A549 treated with dexamethasone at 1 μM for 4 hours (cell line): ENCODE measurements at places on chromosomes 1 and 21. TPM values are rescaled to one million over a fixed set of nuclear protein-coding genes. Genes with fewer than 3 reads are reported as not detected.

Gene TAS1R1
- not detected in 5 replicates for total RNA-seq

Gene LCE1C
- total RNA-seq = 0.14 TPM in 1 of 5 replicates, not detected in the others

Gene RXRG
- total RNA-seq = 0.05 to 0.08 TPM (median 0.06 TPM) in 3 of 5 replicates, not detected in the others

Gene AIRE
- not detected in 5 replicates for total RNA-seq

Gene ANGPTL3
- total RNA-seq = not detected in 5 replicates

Gene CLDN14
- 0.07 TPM in 1 of 5 replicates, not detected in the others for total RNA-seq

Gene ELF3
- 101 to 133 TPM (median 107 TPM) in 5 replicates for total RNA-seq

Gene E2F2
- total RNA-seq = 2.2 to 3.3 TPM (median 2.9 TPM) in 5 replicates

Gene FAM78B
- total RNA-seq = 0.12 to 0.50 TPM (median 0.40 TPM) in 5 replicates

Gene CRABP2
- 7.2 to 11.0 TPM (median 8.9 TPM) in 5 replicates for total RNA-seq

Gene WDR3
- 25.9 to 37.1 TPM (median 35.2 TPM) in 5 replicates for total RNA-seq

Gene PIGR
- not detected in 5 replicates for total RNA-seq

Gene RPL22
- total RNA-seq = 375 to 474 TPM (median 408 TPM) in 5 replicates

Gene GJC2
- total RNA-seq = 0.14 to 0.47 TPM (median 0.27 TPM) in 5 replicates

Gene C2CD2
- total RNA-seq = 5.7 to 8.3 TPM (median 7.1 TPM) in 5 replicates

Gene IL24
- 0.25 to 0.50 TPM (median 0.39 TPM) in 5 replicates for total RNA-seq

Gene HAO2
- not detected in 5 replicates for total RNA-seq

Gene NR5A2
- 2.2 to 4.3 TPM (median 3.9 TPM) in 5 replicates for total RNA-seq

Gene ILDR2
- 0.05 to 0.13 TPM (median 0.11 TPM) in 3 of 5 replicates, not detected in the others for total RNA-seq
